ENCODE measurements at places on chromosomes 1 and 21.

GRCh38 chr1:219325368-219325742 is 151.7 kb downstream of the LYPLAL1 start:
- no peak for DNase-seq

DNA sequence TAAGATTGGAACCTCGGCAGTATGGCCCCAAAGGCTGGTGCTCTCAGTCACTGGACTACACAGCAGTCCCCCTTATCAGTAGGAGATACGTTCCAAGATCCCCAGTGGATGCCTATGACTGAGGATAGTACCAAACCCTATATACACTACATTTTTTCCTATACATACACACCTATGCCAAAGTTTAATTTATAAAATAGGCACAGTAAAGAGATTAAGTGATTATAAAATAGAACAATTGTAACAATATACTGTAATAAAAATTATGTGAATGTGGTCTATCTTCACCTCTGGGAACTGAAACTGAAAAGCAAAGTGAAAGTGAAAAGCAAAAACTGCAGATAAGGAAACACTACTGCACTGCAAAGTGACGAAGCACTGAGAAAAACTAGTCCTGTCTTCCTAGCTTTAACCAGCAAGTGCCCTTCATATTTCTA is 96.8 kb downstream of the INTS7 start:
- no peak for DNase-seq

- DNase-seq = no peak
These were observed 97.9 kb downstream of the ERG start for GRCh38 chr21:38400195-38400919.

DNA sequence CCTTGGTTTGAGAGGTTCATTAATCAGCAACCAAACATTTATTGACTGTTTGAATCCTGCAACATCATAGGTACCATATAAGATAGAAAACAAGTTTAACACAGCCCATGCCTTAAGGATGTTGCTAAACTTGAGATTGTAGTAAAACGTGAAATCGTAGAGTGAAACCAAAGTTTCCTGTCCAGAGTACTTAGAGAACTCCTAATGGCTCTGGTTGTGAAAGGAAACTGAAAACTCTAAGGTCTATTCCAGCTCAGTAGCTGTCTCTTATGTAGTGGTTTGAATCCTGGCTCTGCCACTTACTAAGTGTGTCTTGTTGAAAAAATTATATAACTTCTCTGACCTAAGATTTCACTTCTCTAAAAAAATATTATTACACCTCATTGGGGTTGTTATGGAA is 310.9 kb downstream of the NTNG1 start:
- no peak for DNase-seq
